Activated B cell treated with CpG ODN at 0.5 μM for 24 hours (primary cell): ENCODE measurements at places on chromosomes 13 and 19. TPM values are rescaled to one million over a fixed set of nuclear protein-coding genes. Genes with fewer than 3 reads are reported as not detected.
A peak's percentile ranks its signal among the peaks of the same experiment; 100 is the strongest.

The PLK5 gene
- total RNA-seq, result not detected in 2 replicates

The ZNF418 gene
- 21.3 and 26.5 TPM in 2 replicates for total RNA-seq

The ZNF471 gene
- total RNA-seq, result 1.8 and 2.1 TPM in 2 replicates

DNA sequence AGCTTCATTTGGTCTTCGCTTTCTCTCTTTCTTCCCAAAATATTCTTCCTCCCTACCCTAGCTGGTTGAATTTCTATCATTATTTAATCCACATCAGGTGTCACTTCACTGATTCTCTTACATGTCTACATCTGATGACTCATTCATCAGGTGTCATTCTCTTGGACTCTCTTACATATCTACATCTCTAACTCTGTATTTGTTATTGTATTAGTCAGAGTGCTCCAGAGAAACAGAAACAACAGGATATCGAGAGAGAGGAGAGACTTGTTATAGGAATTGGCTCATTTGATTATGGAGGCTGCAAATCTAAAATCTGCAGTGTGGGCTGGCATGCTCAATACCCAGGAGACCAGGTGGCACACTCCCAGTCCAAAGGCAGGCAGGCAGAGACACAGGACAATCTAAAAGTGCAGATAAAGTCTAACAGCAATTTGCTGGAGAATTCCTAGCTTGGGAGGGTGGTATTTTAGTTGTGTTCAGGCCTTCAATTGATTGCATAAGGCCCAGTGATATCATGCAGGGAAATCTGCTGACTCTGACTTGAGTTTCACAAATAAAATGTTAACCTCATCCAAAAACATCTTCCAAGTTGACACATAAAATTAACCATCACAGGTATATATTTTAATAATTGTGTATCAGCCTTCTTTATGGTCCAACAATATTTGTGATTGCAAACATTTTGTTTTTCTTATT lies 541.4 kb upstream of the SLITRK5 start:
- no peak for DNase-seq
- no peaks in the 10 kb centered on the region for H3K4me1 ChIP-seq
- H3K36me3 ChIP-seq, result no peaks in the 10 kb centered on the region
- no peak overlapping the region for H3K4me3 ChIP-seq
- H3K27ac ChIP-seq, result no peak overlapping the region

DNA sequence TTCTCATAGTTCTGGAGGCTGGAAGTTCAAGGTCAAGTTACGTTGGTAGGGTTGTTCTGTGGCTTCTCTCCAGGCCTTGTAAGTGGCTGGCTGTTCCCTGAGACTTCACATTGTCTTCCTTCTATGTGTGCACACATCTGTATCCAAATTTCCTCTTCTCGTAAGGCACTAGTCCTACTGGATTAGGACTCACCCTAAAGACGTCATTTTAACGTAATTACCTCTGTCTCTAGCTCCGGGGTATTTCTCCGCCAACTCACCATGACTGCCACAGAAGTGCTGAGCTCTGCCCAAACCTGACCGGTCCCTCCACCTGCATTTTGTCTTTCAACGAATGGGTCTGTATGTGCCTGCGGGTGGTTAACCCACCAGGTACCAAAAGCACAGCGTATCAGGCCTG lies 8.7 kb upstream of the SYDE1 start:
- H3K4me3 ChIP-seq, result no peak overlapping the region
- H3K27me3 ChIP-seq, result peaks cover 15% of the 10 kb centered on the region
- H3K36me3 ChIP-seq, result no peaks in the 10 kb centered on the region
- no peak for DNase-seq
- no peak overlapping the region for H3K27ac ChIP-seq

DNA sequence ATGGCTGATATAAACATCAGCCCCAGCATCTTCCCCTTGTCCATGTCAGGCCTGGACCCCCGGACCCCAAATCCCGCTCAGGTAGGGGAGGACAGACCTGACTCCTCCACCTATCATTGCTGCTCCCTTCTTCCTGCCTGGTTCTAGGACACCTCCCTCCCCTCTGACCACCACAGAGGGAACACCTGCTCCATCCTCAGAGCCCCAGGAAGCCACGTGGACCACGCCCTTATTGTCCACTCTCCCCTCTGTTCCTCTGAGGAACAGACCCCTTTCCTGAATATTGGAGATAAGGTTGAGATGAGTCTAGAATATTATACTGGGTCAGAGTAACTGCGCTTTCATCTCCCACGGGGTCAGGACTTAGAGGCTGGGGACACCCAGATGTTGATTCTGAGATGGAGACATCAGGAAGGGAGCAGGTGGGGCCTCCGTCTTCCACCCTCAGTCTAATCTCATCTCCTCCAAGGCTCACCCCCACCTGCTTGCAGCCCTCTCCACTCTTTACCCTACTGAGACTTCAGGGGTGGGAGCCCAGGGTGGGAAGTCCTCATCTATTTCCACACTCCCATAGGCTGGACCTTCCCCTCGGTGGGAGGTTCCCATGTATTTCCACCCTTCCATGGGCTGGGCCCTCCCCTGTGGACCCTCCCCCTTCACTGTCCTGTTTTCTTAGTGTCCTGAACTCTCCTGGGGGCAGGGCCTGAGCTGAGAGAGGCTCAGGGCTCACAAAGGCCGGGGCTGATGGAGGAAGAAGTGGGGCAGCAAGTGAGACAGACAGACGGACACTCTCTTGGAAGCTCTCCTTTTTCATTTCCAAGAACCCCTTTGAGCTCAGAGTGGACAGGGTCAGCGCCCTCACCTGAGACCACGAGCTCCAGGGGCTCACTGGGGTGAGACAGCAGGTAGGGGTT lies 2.7 kb downstream of the LILRA4 start:
- peaks cover 68% of the 10 kb centered on the region for H3K4me1 ChIP-seq
- no peaks in the 10 kb centered on the region for H3K27me3 ChIP-seq
- H3K36me3 ChIP-seq, result peaks cover 10% of the 10 kb centered on the region
- peak overlapping the region; percentile 5 for H3K4me3 ChIP-seq

DNA sequence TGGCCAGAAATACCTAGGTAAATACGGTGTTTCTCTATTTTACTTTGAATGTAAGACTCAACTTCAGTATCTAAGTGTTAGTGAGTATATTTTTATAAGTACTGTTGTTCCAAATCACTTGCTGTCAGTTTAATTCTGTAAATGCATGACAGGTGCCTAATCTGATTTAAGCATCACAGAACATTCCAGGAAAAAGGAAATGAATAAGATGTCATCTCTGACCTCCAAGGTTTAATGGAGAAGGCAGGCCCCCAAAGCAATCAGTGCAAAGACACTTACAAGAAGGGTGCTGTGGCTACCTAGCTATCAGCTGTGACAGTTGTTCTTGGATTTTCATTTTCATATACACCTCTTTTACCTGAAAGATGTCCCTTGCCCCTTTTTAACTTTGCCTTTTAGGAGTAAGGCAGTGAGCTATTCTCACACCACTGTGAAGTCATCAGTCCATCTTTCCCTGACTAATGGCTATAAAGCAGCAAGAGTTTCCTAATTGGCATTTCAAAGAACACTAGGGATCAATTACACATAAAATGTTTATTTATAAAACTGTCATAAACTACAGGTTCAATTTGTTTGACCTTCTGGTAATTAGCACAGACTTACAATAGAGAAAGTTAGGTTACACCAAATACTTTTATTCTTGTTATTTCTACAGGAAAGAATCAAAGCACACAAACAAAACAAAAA lies 427.6 kb downstream of the SPRY2 start:
- H3K4me1 ChIP-seq, result no peaks in the 10 kb centered on the region
- H3K4me3 ChIP-seq, result no peak overlapping the region
- no peaks in the 10 kb centered on the region for H3K27me3 ChIP-seq
- no peak for DNase-seq
- H3K36me3 ChIP-seq, result no peaks in the 10 kb centered on the region

- H3K27me3 ChIP-seq, result peaks cover 2% of the 10 kb centered on the region
- H3K27ac ChIP-seq, result no peak overlapping the region
- no peak overlapping the region for H3K4me3 ChIP-seq
- no peaks in the 10 kb centered on the region for H3K36me3 ChIP-seq
- no peak for DNase-seq
Observed at GRCh38 chr13:34748596-34748995, 193.5 kb upstream of the NBEA start.

DNA sequence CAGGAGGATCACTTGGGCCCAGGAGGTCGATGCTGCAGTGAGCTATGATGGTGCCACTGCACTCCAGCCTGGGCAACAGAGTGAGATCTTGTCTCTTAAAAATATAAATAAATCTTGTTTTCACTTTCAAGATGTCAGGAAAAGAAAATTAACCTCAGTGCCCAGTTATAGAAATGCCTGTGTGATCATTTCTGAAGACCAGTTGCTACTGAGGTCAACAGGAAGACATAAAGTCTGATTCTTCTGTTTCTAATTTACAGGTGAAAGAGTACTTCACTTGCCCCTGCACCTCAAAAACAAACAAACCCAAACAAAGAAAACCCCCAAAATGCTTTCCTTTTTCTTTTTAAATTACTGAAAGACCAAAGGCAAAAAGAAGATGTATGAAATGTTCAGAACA lies 174.3 kb upstream of the NBEA start:
- H3K4me3 ChIP-seq, result no peak overlapping the region
- H3K36me3 ChIP-seq, result no peaks in the 10 kb centered on the region
- no peaks in the 10 kb centered on the region for H3K4me1 ChIP-seq
- no peak for DNase-seq
- H3K27ac ChIP-seq, result no peak overlapping the region
- no peaks in the 10 kb centered on the region for H3K27me3 ChIP-seq

DNA sequence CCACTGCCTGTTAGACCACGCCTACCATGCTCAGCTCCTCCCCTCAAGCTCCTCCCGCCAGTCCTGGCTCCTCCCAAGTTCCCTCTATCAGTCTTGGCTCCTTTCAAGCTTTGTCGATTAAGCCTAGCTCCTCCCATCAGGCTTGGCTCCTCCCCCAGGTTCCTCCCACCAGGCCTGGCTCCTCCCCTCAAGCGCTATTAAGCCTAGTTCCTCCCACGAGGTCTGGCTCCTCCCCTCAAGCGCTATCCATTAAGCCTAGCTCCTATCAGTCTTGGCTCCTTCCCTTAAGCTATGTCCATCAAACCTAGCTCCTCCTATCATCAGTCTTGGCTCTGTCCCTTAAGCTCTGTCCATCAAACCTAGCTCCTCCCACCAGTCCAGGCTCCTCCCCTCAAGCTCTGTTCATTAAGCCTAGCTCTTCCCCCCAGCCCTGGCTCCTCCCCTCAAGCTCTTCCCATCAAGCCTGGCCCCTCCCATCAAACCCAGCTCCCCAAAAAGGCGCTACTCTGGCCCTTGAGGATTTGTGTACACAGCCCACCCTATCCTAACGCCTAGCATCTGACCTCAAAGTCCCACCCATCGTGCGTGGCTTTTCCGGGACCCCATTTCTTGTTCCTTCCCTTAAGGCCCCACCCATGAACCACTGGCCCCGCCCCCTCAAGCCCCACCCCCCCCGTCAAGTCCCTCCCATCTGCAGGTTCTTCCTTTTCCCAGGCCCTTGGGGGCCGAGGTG lies 10.0 kb downstream of the CAMSAP3 start:
- no peak for DNase-seq
- no peak overlapping the region for H3K4me3 ChIP-seq
- peaks cover 13% of the 10 kb centered on the region for H3K27me3 ChIP-seq
- H3K27ac ChIP-seq, result no peak overlapping the region
- H3K4me1 ChIP-seq, result no peaks in the 10 kb centered on the region
- no peaks in the 10 kb centered on the region for H3K36me3 ChIP-seq
